ENCODE measurements at places on chromosomes 5 and 9.
A peak's percentile ranks its signal among the peaks of the same experiment; 100 is the strongest.

GRCh38 chr5:131413605-131414559, 150.0 kb downstream of the CDC42SE2 start:
- DNase-seq, result peak; percentile 69

DNA sequence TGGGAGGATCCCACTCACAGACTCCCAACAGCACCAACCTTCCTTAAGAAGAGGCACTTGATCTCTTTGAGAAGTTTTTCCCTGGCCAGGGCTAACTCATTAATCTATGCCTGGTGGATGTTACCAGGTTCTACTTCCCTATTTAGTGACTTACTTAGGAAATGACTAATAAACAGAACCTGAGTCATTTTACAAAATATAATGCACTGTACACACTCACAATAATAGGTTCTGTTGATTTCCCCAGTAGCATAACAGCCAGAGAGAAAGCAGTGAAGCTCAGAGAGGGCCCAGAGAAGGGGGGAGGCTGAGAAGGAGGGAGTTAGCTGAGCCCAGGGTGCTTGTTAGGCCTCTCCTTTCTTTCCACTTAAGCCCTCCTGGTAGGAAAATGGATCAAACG, 27.1 kb downstream of the FRMD3 start:
- DNase-seq, result no peak

GRCh38 chr9:104835161-104835560, 71.2 kb downstream of the NIPSNAP3B start:
- no peak for DNase-seq

DNA sequence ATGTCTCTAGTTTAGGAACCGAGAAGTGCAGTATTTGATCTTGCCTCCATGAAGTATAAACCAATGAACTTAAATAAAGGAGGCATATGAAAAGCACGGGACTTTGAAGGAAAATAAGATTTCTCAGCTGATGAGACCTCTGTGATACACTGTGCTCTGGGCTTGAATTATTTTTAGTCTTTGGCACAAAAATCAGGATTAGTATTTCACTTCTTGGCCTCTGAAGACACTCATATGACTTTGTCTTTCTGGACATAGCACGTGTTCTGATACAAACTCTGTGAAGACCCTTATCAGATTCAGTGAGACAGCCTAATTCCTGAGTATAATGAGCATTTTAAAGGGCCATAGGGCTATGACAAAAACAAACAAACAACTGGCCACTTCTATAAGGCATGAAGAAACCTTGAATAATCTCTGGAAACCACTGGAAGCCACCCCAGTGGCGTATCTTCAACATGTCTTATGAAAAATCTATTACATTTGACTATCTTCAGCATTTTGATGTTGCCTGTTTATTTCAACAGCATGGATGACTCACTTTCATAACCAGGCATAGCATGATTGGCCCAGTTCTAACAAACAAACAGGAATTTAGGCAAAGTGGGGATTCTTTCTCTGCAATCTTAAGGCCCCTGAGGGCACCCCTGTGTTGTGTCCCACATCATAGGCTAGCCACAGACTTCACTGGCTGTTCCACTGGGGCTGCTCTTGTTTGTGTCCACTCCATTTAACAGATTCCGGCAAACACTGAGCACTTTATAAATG, 90.3 kb upstream of the ZNF462 start:
- peak; percentile 4 for DNase-seq

- peak; percentile 74 for DNase-seq
Measured at GRCh38 chr5:65871182-65871581, 55.2 kb upstream of the ERBIN start.

DNA sequence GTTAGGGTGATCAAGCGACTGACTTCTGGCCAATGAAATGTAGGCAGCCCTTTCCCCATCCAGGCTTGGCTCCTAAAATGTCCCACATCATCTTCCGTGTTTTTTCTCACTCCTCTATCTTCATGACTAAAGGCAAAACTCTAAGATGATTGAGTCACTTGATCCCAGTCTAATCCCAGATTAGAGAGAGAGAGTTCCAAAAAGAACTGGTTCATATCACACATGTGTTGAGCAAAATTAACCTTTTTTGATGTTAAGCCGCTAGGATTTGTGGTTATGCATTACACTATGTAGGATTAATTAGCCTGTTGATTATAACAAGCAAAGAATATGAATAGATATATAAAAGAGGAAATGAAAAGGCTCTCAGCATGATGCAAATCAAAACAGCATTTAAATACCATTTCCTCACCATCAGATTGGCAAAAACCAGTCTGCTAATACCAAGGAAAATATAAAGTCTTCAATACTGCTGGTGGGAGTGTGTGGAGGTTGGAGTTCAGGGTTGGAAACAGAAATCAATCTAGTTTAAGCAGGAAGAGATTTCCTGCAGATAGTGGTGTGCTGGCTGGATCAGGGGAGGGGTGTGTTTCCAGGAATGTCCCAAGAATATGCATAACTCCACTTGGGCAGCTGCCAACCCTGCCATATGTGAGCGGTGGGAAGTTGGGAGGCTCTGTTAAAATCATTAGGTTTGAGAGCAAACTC, 187.6 kb upstream of the S1PR3 start:
- DNase-seq, result peak; percentile 54

GRCh38 chr9:124507880-124508423, 753 bp upstream of the NR5A1 start:
- DNase-seq, result no peak

- no peak for DNase-seq
Measured at GRCh38 chr9:9100070-9100469, 1300.5 kb upstream of the DMAC1 start.

DNA sequence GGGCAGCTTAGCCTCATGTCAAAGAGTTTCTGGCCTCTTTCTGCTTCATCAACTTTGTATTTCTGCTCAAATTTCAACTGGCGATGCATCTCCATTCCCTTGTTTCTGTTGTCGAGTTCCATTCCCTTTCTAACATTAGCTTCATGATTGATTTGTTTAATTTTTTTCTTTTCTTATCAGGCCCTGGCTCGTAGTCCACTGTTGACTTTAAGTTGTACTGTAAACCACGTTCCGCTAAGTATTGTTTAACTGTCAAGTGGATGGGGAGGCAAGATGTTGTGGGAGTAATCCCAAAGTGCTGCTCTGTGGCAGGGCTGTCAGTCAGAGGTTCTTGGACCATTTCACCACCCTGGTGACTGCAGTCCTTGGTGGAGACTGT, 309.1 kb downstream of the PSAT1 start:
- DNase-seq, result no peak

- peak; percentile 50 for DNase-seq
Measured at GRCh38 chr9:34190996-34191892, 12.4 kb downstream of the UBAP1 start.

DNA sequence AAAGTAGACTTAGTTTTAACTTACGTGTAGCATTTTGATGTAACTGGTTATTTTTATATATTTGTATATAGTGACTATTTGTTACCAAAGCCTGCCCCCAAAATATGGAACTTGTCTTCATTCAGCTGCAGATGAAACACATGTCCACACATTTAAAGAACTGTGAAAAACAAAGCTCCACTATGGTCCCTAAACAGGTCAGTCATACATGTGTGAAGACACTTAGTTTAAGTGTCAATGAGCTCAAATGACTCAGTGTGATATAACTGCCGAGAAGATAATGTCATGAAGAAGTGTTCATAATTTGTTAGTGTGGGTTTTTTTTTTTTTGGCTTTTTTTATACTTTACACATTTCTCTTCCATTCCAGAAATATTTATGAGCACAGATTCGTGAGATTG, 28.2 kb downstream of the HAVCR1 start:
- no peak for DNase-seq

Measured in fibroblast of skin of scalp (primary cell).